ENCODE measurements at places on chromosomes 1 and 21.

DNA sequence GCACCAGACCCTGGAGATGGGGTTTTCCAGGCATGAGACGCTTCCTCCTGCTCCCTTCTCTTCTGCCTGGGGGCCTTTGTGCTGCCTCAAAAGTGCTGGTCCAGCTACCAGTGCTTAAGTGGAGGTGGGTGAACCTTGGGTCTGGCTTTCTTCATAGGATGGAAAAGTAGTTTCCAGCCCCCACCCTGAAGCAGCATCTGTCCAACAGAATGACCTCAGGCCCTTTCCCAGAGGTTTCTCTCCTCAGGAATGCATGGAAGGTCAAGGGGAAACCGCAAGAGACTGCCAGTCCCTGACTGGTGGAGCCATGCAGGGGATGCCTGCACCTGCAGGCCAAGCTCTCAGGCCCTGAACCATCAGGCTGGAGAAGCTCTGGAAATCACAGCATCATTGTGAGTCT, 63.8 kb downstream of the HMGB4 start:
- DNase-seq: no peak

DNA sequence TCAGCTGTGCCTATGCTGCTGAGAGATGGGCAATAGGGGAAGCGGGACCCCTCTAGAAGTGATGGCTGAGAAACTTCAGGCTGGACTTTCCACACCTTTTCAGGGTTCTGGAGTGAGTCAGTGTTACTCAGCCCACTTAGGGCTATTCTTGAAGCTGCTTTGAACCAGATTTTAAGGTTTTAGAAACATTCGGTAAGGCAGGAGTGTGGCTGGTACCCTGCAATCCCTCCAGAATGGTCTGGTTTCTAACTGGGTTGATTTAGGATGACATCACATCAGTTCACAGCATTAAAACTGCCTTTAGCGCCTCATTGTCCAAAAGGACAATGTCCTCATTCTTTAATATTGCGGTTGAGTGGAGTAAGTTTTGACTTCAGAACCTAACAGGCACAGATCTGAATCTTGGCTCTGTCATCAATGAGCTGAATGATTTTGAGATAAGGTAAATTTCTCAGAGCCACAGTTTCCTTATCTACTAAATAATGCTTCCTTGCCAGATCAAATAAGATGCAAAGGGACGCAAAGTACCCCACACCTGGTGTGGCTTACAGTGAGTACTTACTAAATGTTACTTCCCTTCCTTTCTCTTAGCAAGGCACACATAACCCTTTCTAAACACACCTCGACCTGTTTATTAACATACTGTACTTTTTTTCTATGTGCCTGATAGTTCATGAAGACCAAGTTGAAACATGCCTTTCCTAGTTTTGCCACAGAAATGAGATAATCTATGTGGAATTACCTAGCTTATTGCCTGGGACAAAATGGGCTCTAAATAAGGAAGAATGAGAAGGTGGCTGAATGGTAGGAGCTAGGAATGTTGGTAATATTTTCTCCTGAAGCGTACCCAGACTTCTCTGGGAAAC, 209.8 kb downstream of the ROR1 start:
- DNase-seq: no peak

DNA sequence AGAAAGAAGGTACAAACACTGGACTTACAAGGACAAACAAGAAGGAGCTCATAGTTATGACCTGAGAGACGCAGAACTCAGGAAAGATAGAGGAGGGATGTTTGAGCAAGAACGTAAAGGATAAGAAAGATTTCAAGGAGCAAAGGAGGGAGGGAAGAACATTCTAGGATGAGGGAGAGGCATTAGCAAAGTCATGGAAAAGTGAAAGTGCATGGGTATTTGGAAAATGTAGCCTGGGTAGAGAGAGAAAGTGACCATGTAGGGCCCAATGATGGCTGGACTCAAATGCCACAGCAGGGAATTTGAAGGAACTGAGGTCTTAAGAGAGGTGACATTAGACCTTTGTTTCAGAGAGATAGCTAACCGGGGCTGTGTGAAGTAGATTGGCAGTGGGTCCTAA, 76.5 kb downstream of the SYT6 start:
- no peak for DNase-seq

DNA sequence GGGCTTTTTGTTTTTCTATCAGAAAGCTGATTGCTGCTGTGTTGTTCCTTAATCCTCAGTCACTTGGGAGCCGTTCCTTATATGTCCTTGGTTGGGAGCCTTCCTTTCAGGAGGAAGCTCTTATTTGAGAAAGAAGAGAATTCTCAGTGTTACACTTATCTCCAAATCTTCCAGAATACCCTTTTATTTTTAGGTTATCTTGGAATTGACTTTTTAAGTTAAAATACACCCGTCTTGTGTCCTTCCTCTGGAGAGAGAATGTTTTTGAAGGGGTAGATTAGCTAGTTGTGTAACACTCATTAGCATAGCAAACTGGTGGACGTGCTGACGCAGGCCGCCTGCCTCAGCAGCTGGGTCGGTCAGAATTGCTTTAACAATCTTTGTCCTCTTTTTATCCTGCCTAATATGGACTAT, 42.1 kb downstream of the LRRC8B start:
- no peak for DNase-seq

GRCh38 chr1:58412071-58412580, 134.4 kb downstream of the OMA1 start:
- DNase-seq: no peak

- DNase-seq: no peak
Observed at GRCh38 chr1:154661110-154661509, 53.1 kb upstream of the ADAR start.

DNA sequence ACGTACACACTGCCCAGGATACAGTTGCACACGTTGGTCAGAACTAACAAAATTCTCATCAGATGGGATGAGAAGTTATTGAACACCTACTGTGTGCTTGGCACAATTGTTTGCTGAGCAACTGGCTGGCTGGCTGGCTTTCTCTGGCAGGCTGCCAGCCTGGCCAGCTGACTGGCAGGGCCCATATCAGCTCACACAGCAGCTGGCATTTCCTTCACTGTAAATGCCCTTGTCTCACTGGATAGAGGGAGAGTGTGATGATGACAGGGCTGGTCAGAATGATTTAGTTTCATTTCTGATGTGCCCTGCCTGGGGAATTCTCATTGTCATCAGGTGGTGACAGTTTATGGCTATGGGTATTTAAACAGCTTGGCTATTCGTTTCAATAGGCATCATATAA, 15.8 kb downstream of the CAMK2N1 start:
- DNase-seq: no peak

- DNase-seq: no peak
Observed at GRCh38 chr1:216710598-216711333, 12.5 kb downstream of the ESRRG start.

DNA sequence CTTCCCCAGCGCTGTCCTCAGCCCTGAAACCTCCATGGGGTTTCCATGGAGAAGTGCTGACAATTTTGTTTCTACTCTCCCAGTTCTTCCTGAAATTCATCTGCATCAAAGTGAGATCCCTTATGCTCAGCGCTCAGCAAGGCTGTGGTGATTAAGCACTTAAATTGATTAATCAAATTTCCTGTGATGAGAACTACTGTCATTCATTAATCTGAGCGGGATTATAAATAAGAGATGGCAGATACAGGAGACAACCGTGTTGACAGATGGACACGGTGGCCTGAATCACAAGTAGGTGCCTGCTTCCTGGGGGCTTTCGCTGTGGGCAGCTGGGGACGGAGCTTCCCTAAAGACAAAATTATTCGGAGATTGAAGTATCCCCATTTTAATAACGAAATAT, 329.1 kb upstream of the VAMP3 start:
- no peak for DNase-seq

DNA sequence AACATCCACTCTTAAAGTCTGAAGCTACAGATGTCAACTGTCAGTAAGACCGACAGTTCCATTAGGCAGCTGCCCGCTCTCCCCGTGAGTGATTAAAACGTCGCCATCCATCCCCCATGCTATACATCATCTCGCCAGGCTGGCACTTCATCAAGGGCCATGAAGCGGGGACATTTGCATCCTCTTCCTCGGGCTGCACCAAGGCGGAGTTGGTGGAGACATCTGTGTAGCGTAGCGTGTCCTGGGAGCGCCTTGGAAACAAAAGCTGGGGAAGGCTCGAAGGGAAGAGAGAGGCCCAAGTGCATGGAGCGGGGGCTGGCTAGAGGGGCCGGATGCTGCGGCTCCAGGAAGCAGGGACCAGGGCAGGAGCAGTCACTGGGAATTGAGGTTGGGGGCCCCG, 250.1 kb downstream of the KAZN start:
- no peak for DNase-seq

DNA sequence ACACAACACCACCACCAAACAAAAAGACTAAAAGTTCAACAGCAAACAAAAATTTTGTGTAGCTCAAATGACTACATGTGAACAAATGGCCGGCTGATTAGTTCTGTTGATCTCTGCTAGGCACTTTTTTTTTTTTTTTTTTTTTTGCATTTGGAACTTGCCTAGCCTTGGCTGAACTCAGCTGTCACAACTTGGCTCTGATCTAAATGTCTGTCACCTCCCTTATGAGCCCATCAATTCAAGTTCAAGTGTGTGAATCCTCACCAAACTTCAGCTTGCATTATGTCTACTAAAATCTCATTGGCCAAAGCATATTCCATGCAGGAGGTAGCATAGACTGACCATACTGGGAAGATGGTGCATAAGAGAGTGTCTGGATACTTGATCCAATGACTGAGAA, 606.5 kb upstream of the ADGRL4 start:
- no peak for DNase-seq

Data from NCI-H748 treated with DMSO at 0.1 percent for 48 hours (cell line).